NCI-H524 treated with DMSO at 0.1 percent for 48 hours (cell line): ENCODE measurements at places on chromosomes 5 and 9.
A peak's percentile ranks its signal among the peaks of the same experiment; 100 is the strongest.

DNA sequence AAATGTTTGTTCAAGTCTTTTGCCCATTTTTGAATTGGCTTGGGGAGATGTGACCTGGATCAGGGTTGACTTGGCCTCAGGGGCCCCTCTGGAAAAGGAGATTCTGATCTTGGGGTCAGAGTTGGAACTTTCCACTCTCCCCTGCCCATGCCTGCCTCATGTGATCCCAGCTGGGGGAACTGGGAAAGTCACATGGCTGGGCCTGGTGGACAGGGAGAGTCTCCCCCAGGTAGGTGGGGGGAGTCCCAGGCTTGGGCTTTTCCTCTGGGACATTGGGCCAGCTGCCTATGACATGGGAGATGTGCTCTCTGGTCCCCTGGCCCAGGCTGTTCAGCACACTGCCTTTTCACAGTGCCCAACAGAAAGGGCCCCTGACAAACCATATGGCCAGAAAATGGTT, 60.7 kb downstream of the NDST1 start:
- DNase-seq = no peak

GRCh38 chr5:167937635-167937998, 353.8 kb upstream of the WWC1 start:
- no peak for DNase-seq

- no peak for DNase-seq
These were observed 17.9 kb downstream of the MIGA2 start for GRCh38 chr9:129054163-129054851.

GRCh38 chr5:112647428-112647827, 90.3 kb upstream of the APC start:
- no peak for DNase-seq

DNA sequence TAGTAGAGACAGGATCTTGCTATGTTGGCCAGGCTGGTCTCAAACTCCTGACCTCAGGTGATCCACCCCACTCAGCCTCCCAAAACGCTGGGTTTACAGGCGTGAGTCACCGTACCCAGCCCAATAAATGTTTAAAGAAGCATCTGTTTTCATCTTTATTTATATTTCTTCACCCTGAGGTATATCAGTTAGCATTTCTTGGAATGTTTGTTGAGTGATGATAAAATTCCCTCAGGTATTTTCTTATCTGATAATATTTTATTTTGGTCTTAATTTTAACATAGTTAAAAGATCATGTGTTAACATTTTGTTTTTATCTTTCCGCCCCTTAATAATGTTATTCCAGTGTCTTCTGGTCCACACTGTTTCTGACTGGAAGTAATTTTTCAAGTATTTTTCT, 839.6 kb upstream of the CDH10 start:
- DNase-seq = no peak

DNA sequence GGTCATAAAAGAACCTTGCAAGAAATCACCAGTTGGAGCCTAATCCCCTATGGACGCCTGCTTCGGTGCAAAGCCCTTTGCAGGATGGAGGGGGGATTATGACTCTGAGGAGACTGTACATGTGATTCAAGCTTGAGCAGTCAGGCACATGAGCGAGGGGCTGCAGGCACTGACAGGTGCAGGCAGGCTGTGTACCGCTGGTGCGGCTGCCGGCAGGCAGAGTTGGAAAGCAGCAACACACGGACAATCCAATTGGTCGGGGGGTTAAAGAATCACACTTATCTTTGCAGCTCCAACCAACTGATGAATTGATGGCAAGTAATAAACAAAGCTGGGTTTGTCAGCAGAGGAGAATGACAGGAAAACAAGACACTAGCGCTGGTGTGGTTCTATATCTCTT, 5.7 kb downstream of the WHRN start:
- DNase-seq = peak; percentile 94

GRCh38 chr9:110640736-110641135, 27.9 kb upstream of the MUSK start:
- DNase-seq = no peak

DNA sequence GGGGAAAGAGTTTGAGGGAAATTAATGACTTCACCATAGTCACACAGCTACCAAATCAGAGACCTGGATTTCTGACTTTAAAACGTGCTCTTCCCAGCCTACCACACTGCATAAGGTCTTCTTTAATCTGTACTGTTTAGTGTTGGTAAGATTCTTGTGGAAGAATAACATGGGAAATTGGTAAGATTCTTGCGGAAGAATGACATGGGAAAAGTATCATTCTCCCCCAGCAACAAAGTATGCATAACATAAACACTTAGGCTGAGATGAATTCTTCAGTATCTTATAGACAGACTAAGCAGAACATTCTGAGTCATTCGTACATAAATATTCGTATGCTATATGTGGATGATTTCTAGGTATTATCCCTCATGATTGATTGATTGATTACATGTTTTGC, 170.4 kb downstream of the FOCAD start:
- no peak for DNase-seq

GRCh38 chr5:169006842-169007790, 293.8 kb downstream of the SLIT3 start:
- no peak for DNase-seq

GRCh38 chr9:138061631-138062030, 184.0 kb downstream of the CACNA1B start:
- DNase-seq = no peak

DNA sequence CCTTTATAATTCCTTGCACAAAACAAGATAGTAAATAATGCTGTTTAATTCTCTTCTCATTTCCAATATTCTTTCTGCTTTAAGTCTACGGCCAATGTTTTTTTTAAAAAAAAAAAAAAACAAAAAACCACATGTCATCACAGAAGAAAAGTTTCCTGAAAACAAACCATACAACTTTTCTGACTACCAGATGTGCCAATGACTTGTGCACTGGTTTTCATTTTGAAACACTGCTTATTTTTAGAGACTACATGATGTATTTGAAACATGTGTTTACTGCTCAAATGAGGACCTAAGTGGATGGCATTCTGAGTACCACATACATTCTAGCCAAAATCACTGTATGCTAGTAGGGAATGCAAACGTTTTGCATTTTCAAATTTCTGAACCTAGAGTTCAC, 167.9 kb downstream of the GLIS3 start:
- no peak for DNase-seq

DNA sequence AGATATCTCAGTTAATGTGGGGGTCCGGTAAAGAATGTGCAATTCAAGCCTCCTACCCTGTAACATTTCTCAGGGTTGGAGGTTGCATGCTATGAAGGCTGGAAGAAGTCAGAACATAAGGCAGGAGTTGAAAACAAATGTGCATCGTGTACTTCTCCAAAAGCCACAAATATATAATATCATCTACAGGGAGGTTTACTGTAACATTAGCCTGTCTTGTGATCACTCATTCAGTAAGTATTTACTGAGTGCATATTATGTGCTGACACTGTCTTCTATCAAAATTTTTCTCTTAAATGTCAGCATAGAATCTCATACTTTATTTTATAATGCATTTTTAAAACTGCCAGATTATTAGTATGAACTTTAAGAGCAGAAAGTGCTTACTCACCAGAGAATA, 105.6 kb upstream of the ZNF366 start:
- no peak for DNase-seq

GRCh38 chr9:134333234-134333873, 7.1 kb downstream of the RXRA start:
- DNase-seq = no peak

DNA sequence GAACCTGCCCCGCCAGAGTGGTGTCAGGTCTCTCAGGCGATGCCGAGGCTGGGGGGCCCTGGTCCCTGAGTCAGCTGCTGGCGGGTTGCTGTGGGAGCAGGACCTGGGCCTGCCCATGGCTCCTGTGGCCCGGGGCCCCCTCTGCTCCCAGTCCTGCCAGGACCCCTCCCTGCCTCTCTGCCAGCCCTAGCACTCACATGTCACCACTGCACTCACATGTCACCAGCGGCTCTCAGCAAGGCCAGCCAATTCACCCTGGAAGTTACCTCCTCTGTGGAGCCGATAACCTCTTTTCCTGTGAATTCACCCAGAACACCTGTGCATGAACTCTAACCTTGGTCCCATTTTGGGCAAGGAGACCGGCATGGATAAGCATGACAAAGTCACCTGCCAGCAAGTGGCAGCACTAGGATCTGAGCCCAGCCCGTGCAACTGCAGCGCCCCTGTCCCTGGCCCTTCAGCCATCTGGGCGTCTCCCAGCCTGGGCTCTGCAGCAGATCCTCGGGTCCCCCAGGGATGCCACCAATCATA, 170.2 kb downstream of the GAPVD1 start:
- DNase-seq = peak; percentile 33

- no peak for DNase-seq
These were observed 52.7 kb downstream of the ITGA1 start for GRCh38 chr5:52840277-52841050.

- DNase-seq = no peak
These were observed 253.7 kb upstream of the NFIL3 start for GRCh38 chr9:91677331-91677730.

DNA sequence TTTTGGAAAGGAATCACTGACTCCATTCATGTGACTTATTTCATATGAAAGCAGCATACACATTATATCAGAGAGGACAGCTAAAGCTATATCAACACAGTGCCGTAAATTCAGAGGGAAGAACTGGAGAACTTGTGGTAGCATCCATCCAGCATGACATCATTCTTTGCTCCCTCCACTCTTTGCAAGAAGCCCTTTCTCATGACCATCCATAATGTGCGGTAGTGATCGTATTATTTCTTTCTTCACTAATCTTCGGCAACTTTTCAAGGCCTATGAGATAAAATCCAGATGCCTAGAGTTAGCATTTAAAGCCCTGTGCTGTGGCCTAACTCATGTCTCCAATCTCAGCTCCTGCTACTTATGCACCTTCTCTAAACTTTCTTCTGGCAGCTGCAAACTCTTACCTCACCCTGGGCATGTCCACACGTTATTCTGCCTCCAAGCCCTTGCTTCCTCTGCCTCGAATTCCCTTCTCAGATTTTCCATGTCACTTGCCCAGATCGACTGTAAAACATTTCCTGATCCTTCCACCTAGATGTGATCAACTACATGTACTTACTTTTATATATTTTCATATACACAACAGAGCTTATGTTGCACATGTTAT, 307.3 kb upstream of the SGCD start:
- DNase-seq = no peak

DNA sequence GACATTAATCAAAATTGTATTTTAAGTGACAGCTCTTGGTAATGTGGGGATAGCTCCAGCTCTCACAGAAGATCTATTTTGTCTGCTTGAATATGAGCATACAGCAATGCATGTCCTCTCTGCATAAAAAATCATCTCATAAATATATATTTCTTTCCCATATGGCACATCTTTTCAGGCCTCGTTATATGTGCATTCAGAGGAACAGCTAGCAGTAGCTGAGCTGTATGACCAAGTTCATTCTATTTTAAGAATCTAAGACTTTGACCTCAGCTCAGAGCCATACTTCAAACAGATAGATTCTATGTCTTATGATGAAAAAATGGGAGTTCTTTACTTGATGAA, 487.2 kb downstream of the ARHGEF28 start:
- no peak for DNase-seq

DNA sequence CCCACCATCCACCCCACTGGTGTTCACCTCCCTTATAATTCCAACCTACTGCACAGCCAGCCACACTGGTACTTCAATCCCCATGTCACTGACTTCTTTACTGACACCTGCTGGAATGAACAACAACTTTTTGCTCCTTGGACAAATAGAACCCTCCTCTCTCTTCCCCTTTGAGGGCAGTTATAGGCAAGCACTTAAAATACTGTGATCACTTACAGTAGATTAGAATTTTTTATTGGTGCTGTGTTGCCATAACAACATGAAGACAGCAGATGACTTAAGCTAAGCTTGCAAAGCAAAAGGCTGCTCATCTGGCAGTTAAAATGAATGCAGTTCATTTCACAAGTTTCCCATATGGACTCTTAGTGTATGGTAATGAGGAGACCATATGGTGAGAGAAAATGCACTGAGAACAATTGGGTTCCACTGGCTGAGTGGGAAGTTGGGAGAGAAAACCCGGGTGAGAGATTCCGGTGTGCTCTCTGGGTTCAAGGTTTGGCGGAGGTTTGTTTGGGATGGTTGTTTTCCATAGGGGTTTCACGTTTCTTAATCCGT, 374.3 kb downstream of the EBF1 start:
- peak; percentile 99 for DNase-seq

GRCh38 chr5:150801117-150801927, 22.8 kb downstream of the SMIM3 start:
- no peak for DNase-seq

GRCh38 chr5:151523335-151523734, 67.8 kb downstream of the FAT2 start:
- peak; percentile 8 for DNase-seq

- DNase-seq = no peak
These were observed 35.7 kb downstream of the ELL2 start for GRCh38 chr5:95925939-95926338.

- peak; percentile 15 for DNase-seq
These were observed 110.4 kb upstream of the NR5A1 start for GRCh38 chr9:124617477-124618141.

- no peak for DNase-seq
These were observed 81.2 kb downstream of the RAB24 start for GRCh38 chr5:177222269-177222668.

DNA sequence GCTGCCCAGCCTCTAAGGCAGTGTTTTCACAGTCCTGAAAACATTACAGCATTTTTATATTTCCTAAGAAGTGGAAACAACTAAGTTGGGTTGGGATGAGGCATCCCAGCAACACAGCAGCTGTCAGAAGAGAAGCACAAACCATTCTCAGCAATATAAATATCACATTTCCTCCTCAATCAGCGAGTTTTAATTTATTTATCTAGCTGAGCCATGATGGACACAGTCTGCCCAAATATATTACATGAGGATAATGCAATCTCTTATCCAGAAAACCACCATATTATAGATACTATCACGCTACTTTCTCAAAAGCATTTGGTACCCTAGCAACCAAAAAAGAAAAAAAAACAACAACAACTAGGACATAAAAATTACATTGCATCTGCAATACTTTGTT, 158.5 kb downstream of the FSTL4 start:
- no peak for DNase-seq

- peak; percentile 71 for DNase-seq
These were observed 137.8 kb upstream of the RETREG1 start for GRCh38 chr5:16754601-16755000.

DNA sequence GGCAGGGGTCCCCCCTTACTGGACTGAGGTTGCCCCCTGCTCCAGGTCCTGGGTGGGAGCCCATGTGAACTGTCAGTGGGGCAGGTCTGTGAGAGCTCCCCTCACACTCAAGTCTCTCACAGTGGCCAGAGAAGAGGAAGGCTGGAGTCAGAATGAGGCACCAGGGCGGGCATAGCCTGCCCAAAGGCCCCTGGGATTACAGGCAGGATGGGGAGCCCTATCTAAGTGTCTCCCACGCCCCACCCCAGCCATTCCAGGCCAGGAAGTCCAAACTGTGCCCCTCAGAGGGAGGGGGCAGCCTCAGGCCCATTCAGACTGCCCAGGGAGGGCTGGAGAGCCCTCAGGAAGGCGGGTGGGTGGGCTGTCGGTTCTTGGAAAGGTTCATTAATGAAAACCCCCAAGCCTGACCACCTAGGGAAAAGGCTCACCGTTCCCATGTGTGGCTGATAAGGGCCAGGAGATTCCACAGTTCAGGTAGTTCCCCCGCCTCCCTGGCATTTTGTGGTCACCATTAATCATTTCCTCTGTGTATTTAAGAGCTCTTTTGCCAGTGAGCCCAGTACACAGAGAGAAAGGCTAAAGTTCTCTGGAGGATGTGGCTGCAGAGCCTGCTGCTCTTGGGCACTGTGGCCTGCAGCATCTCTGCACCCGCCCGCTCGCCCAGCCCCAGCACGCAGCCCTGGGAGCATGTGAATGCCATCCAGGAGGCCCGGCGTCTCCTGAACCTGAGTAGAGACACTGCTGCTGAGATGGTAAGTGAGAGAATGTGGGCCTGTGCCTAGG, at the start of gene CSF2:
Gene CSF2, plus strand, starts transcription at position 559 of the 783 bp plus-strand sequence. Its CDS starts 35 bp downstream, at position 594.
- DNase-seq = no peak

GRCh38 chr5:170537451-170538095, 33.8 kb downstream of the KCNIP1 start:
- no peak for DNase-seq
